ENCODE measurements at places on chromosomes 16 and 17.
A peak's percentile ranks its signal among the peaks of the same experiment; 100 is the strongest.

GRCh38 chr17:60095381-60095780 is 16.7 kb upstream of the HEATR6 start:
- DNase-seq: no peak

DNA sequence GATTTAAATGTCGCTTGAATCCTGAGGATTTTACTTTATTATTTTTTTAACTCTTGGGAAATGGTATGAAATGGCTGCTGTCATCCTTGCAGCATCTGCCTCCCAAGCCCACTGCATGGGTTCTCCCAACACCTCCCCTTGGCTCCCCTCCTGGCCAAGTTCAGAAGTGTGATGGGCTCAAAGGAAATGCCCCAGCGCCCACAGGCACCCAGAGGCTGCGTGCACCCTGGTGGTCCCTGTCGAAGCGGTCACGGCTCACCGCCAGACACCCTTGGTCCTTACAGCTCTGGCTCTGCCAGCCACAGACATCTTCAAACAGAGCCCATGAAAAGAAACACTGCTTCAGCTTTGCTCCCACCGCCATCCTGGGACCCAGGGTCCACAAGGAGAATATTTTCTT is 334.7 kb downstream of the SOX9 start:
- no peak for DNase-seq

DNA sequence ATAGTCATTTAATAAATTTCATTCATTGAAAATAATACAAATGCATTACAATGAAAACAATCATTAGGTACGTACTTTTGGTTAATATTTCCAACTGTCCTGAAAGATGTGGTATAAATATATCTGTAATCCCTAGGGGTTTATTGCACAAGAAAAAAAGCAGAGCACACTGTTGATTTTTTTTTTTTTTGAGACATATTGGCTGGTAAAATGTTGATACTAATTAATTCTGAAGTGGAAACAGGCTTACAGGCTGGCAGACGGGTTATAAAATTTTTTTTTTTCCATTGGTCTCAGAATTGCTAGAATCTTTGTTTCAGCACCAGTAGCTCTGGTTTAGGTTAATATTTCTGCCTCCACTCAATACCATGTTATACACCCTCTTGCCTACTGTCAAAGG is 193.6 kb downstream of the MAP2K6 start:
- DNase-seq: no peak

DNA sequence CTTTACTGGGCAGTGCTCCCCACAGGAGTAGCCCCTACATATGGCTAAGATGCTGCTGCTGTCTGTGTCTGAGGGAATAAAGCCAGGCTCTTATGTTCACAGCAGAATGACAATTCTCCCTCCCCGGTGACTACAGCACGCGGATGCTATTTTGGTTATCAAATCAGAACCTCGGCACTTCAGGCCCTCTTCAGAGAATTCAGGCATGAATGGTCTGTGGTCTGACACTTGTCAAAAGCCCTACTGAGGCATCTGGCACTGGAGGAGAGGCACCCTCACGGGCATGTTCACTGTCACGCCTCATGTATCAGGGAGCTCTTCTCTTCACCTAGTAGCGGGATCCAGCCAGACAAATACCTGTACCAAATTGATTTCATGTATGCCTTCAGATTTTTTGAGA is 30.4 kb downstream of the KIAA0513 start:
- DNase-seq: no peak

DNA sequence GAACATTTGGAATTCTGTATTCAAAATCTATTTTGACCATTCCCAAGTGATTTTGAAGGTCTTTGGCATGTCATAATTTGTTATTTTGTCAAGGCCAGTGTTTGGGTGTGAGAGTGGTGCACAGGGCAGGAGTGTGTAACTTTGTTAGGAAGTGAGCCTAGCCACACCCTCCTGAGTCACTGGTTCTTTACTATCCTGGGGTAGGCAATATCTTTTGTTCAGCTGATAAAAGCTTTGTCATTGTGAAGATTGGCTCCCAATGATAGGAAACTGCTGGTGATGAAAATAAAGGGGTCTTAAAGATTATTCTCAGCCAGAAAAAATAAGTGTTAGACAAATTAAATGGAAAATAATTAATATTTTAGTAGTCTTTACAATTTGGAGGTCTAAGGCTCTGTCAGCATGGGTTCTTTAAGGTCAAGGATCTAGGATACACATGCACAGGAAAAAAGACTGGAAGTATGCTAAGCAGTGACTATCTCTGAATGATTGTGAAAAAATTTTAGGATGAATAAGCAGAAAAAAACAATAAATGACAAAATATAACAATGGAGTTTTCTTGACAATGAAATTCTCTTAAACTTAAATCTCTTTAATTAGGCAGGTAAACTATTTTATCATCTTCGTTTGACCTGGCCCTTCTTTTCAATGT is 5.1 kb downstream of the UBN1 start:
- no peak for DNase-seq

DNA sequence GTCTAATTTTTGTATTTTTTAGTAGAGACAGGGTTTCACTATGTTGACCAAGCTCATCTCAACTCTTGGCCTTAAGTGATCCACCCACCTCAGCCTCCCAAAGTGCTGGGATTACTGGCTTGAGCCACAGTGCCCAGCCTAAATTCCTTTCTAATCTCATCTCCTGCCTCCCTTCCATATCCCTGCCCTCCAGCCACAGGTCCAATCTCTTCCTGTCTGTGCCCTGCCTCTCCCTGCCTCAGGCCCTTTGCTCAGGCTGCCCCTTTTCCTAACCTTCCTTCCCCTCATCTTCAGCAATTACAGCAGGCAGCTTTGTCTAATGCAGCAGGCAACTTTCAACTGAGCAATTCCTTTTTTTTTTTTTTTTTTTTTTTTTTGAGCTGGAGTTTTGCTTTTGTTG is 46.8 kb downstream of the CFAP20 start:
- no peak for DNase-seq

DNA sequence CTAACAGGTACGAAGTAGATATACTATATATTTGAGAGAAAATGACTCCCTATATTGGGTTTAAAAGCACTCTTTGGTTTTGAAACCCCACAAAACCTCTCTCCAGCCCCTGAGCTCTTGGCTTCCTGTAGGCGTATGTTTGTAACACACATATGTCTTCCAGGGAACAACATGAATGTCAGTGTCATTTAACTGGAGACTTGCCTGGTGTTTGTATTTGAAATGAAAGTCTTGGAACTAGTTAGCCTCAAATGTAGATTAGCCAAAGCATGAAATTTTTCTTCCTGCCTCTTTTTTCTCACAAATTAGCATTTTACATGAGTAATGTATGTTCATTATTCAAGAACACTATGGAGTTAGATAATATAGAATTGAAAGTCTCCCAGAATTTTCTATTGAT is 411.8 kb upstream of the ASIC2 start:
- DNase-seq: no peak

- no peak for DNase-seq
These were observed 2.0 kb downstream of the KLHL36 start for GRCh38 chr16:84650062-84650991.

- DNase-seq: no peak
These were observed 103.8 kb downstream of the YPEL2 start for GRCh38 chr17:59435238-59435637.

GRCh38 chr16:67082891-67083290 is 26.9 kb upstream of the PHAF1 start:
- DNase-seq: no peak

- no peak for DNase-seq
These were observed 8.8 kb upstream of the CYB561 start for GRCh38 chr17:63454915-63455314.

DNA sequence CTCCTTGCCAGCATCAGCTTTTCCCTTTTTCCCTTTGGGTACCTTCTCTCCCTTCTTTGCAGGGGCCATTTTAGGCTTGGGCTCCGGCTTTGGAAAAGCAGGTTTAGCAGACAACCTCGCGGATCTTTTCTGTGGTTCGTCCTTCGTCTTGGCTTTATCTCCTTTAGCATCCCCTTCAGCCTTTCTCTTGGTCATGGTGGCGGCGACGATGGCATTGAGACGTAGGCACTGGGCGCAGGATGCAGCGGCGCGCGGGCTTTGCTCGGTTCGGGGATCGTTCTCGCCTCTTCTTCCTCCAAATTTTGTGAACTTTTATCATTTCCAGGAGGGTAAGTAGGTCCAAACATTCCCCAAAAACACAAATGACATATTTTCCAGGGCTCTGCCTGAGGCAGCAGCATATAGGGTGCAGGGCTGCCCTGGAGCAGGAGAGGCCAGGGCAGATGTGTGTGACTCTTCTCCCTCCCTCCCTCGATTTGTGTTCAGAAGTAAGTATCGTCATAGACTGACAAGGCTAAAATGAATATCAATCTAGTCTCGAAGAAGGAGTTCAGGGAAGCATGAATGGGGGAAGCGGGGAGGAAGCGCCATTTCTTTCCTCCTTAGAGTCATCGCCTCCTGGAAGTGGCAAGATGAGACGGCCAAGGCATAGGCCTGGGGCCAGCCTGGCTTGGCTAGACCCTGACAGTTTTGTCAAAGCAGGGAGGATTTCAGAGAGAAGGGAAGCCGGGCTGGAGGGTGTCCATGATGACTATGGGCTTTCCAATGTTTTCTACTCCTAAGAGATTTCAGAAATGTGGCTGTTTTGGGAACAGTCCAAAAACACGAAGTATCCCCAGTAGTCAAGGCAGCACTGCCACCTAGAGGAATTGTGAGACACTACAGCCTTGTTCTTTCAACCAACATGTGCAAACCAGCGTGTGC is 13.2 kb downstream of the CHCT1 start:
- peak; percentile 79 for DNase-seq

DNA sequence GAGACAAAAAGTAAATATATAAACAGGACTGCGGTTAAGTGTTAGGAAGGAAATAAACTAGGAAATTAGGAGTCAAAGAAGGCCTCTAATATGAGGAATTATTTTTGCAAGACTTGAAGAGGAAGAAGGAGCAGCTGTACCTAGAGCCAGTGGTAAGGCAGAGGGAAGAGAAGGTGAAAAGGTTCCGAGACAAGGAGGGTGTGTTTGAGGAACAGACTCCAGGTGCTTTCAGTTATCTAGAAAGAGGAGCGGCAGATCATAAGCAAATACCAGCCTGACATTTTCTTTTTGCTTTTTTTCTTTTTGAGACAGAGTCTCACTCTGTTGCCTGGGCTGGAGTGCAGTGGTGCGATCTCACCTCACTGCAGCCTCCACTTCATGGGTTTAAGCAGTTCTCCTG is 61.0 kb downstream of the CHD9 start:
- no peak for DNase-seq

DNA sequence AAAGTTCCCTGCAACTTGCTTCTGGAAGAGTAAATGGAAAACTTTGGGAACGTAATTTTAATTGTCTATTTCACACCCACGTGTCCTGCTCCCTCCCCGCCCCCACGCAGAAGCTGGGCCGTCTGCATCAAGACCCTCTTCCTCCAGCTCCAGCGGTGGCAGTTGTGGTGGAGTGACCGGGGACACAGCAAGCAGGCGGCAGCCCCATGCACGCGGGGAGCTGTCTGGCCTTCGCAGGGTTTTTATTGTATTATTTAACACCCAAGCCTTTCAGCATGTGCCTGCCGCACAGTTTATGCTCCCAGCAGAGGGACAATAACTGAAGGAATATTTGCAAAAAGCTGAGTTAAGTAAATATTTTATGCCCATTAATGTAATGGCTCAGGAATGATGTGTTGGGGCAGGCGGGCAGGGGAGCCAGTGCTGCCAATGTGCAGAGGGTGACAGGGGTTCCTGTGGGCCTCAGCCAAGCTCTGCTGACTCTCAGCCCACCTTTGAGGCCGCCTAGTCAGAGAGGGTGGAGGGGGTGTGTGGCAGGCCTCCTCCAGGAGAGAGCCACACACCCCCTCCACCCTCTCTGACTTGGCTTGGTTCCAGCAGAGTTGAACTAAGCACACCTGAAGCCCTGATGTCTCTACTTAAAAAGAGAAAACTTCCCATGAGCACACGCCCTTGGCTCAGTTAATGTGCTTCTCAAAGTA is 32.4 kb upstream of the ENPP7 start:
- DNase-seq: no peak

Data from HEK293T (cell line).